ENCODE measurements at places on chromosomes 4 and X. TPM values are rescaled to one million over a fixed set of nuclear protein-coding genes. Genes with fewer than 3 reads are reported as not detected.

DNA sequence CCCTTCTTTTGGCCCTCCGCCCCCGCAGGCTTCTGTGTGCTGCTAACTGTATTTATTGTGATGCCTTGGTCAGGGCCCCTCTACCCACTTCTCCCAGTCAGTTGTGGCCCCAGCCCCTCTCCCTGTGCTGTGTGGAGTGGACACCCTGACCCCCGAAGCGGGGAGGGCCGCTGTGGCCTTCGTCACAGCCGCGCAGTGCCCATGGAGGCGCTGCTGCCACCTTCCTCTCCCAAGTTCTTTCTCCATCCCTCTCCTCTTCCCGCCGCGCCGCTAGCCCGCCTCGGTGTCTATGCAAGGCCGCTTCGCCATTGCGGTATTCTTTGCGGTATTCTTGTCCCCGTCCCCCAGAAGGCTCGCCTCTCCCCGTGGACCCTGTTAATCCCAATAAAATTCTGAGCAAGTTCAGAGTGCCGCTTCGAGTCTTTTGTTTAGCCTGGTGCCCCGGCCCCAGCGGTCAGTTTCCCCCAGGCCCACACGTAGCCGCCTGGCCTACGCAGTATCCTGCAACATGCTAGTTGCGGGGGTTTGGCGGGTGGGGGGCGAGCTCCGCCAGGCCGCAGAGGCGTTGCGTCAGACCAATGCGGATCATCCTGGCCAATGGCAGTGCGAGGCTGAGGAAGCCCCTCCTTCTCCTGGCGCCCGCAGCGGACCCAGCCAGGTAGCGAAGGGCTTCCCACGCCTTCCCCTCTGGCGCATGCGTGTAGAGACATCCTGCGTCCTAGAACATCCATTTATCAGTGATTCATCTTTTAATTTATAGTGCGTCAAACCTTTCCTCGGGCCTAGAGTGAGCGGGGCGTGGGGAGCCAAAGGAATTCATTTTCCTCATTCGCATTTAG, 5.6 kb upstream of the KANTR start:
- peak; percentile 50 for DNase-seq

DNA sequence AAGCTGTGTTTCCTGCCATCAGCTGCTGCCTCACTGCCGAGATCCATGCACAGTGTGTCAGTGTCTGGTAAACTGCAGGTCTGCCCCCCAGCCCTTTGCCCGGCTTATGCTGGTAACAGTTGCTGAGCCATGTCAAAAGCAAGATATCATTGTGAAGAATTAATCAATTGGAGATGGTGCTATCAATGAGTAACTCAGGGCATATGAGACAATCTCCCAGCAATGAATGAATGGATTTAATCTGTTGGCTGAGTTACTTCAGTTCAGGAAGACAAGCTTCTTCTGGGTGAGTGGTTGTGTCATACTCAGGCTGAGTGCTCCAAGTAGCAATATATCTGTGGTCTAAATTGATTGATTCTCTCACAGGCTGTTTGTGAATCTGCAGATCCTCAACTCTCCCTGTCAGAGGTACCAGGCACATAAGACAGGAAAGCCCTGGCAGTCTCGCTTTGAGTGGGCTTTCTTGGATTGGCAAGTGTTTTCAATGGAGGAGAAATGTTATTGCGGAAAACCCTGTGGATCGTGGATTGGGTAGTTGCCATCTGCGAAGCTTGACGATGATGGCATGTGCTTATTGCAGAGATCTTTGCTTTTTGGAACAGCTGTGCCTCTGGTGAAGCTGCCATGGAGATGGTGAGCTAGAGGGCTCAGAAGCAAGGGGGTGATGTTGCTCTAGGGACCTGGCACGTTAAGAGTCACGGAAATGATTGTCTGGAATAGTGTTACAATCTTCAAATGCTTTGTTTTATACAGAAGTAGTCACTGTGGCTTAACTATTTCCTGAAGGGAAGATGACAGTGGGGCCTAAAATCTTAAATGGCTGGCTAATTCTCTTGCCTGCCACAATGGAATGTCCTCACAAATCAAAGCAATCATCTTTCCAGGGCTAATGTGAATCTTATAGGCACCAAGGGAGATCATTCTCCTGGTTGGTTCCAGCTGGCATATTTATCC, 147.6 kb upstream of the TBC1D9 start:
- DNase-seq, result no peak

The HPGDS gene
- total RNA-seq, result not detected

- DNase-seq, result no peak
Measured at GRCh38 chr4:166996216-166996615, 238.1 kb downstream of the SPOCK3 start.

The L1CAM gene
- 1.4 TPM for total RNA-seq

DNA sequence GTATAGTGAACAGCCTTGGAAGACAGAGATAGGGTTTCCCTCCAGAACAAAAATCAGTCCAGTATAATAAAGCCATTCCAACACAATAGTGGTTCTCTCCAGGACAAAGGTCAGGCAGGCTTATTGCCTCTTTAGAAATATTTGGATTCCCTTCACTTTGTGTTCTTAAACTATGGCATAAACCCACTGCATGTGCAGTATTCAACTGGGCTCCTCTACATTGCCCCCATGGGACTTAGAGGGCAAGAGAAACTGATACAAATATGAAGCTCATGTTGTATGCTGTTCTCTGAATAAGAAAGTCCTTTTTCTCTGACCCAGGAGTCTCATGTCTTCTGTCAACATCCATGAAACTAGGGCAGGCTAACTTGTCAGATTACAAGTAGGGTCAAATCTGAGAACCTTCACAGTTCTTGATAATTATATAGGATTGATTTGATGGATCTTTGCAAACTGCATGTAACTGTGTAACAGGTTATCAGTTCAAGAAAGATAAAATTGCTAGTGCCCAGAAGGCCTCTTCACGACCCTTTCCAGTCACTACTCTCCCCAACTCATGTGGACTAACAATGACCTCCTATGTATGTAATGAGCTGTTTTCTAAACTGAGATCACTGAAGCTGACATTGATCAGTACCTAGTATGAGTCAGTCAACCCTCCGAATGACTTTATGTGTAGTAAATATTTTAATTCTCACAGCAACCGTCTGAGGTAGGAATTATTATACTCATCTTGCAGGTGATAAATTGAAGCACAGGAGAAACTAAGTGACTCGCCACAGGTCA, 31.9 kb upstream of the FAM9C start:
- no peak for DNase-seq

The CT45A10 gene
- not detected for total RNA-seq

DNA sequence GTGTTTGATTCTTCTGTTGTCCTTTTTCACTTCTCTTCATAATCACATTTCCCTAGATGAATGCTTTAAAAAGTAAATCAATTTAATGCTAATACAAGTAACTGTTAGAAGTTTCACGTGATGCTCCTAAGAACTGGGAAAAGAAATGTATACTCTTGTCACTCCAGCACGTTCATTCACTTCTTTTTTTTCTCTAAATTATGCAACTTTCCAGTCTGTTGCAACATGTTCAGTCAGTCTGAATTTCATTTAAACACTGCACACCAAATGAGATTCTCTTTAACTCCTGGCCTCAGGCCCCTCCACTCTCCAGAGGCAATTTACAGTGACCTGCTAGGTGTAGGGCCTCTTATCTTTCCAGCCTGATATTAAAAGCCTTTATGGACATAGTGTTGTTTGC, 321.9 kb downstream of the HS3ST1 start:
- DNase-seq, result no peak

DNA sequence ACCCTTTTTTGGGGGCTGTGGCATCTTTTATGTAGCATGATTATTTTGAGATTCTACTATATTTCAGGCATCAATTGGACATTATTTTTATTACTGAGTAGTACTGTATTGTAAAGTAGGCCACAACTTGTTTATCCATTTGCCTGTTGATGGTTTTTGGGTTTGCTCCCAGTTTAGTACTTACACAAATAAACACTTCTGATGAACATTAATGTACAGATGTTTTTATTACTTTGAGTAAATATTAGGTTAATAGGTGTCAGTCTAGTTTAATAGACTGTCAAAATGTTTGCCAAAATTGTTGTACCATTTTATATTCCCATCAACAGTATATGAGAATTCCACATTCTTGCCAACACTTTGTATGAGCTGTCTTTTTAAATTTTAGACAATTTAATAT, 214.9 kb upstream of the MAD2L1 start:
- no peak for DNase-seq

DNA sequence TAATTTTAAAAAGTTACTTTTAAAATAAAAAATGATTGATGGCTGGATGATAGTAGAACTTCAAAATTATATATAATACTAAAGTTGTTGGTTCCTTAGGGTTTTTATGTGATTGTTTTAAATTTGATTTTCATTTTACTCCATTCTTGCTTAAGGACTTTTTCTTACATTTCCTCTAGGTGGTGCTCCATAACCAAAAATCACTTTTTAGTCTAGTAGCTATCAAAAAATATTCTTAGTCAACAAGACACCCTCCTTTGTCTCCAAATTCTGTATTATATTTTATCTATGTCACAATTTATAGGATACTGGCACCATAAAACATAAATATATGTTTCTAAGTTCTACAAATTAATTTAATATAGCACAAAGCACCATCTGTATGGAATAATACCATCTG, 67.2 kb upstream of the BRWD3 start:
- DNase-seq, result no peak

- DNase-seq, result no peak
Measured at GRCh38 chrX:109813236-109813635, 80.2 kb upstream of the ACSL4 start.

The CLDN2 gene
- 1.2 TPM for total RNA-seq

All from progenitor cell of endocrine pancreas (in vitro differentiated cells).